Stimulated activated CD4-positive, alpha-beta T cell treated with anti-CD3 and anti-CD28 coated beads, Interleukin-12 subunit alpha, Interleukin-12 subunit beta, amount 100 ng/mL, for 4 hours (primary cell): ENCODE measurements at places on chromosomes 11 and 22.

DNA sequence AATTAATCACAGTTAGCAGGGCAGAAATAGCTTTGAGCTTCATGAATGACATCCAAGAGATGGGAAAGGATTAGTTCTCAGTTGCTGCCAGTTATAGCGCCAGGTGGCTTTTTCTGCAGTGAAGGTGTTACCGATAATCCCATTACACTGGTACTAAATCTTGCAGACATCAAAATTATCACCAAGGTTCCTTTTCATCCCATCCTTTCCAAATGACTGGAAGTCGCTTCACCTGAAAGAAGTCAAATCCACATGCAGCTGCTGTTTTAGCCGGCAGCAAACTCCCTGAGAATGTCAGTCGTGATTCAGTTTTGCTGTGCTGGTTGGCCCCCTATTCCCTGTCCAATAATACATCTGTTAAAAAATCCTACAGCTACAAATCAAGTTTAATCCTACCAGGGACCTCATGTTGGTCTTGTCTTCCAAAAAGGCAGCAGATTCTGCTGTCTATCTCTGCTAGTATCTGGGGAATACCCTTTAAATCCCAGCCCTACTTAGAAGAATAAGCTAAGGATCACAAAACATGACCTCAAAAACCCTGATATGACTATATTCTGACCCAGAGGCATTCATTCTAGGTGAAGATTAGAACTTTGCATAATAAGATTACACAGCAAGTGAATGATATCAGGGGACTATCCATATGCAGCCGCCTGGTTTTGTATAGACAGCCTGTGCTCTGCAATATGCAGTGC, 31.7 kb downstream of the IMMP1L start:
- no peak for DNase-seq

GRCh38 chr11:64856382-64857227, 12.2 kb upstream of the CDC42BPG start:
- no peak for DNase-seq

DNA sequence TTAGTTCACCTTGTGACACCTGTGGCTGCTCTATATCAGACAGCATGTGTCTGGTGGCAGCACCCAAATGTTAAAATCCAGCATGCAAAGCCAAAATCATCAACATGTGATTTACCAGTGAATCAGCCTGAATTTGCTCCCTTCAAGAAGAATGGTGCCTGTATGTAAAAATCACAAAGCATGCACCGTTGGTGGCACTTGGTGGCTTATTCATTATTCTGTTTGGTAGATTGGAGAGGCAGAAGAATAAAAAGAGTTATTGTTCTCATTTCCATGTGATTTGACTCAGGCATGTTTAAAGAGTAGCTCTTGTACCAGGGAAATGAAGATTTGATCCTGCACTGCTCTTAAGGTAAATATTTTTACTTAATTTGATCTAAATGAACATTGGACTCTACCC, 143.9 kb upstream of the MPPED2 start:
- DNase-seq, result no peak

DNA sequence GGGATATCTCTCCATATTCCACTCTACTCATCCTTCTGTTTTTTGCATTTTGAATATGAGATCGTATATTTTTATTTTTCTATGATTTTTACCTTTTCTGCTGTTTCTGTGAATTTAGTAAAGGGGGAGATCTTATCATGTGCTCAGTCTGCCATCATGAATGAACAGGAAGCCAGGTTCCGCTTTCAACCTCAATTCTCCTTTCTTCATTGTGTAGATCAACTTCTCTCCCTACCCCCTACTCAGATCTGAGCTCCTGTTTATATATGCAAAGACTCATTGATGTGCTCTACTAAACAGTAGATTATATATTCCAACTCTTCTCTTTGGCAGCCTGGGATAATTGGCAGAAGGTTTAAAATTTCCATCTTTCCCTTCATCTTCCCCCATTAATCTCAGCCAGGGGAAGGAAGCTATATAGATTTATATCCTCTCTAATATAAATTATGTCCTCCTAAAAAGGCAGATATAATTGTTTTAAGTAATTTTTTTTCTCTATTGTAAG, 336.7 kb upstream of the PLET1 start:
- DNase-seq, result no peak

DNA sequence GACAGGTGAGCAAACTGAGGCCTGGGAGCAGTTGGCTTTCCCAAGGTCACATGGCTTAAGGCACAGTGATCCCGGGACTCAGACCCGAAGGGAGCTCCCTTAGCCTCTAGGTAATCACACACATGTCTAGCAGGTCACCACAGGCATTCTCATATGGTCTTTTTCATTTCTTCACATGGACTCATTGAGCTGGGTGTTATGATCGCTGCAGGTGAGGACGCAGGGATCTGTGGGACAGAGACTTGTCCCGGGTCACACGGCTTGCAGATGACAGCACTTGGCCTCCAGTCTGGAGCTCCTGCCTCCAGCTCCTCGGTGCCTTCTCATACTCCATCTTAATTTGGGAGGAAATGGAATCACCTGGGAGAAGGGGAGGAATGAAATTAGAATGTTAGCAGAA, 23.6 kb upstream of the CACNG2 start:
- DNase-seq, result no peak

DNA sequence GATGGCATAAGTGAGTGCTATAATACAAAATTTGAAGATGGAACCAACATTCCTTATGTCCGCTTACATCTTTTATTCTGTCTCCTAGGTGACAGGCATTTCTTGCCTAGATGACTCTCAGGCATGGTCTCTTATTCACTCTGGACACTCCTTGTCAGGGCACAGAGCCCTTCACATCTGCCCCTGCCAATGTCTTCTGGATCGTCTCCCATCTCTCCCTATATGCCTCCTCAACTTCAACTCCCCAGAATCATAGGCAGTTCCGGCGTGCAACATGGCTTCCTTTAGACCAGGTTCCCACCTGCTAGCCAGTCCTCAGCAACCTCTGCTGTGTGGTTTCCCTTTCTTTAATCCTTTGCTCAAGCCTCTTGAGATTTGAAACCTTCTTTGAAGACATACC, 300.9 kb downstream of the TENM4 start:
- no peak for DNase-seq

DNA sequence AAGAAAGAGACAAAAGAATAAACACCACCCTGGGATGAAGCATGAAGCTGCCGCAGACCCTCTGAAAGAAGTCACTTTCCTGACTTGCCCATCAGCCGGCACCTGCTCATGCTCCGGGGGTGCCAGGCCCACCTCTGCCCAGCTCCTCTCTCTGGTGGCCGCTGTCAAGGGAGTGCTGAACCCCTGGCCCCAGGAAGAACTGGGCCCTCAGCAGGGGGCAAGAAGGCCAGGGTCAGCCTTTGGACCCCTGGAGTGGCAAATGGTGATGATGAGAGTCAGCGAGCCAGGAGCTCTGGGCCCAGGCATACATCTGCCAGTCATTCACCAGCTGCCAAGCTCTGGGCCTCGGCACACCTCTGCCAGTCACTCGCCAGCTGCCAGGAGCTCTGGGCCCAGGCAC, 17.4 kb downstream of the TTLL8 start:
- no peak for DNase-seq

- no peak for DNase-seq
Measured at GRCh38 chr11:66996609-66997273, 21.6 kb downstream of the C11orf86 start.

- no peak for DNase-seq
Measured at GRCh38 chr22:41799486-41800347, 762 bp upstream of the CCDC134 start.

DNA sequence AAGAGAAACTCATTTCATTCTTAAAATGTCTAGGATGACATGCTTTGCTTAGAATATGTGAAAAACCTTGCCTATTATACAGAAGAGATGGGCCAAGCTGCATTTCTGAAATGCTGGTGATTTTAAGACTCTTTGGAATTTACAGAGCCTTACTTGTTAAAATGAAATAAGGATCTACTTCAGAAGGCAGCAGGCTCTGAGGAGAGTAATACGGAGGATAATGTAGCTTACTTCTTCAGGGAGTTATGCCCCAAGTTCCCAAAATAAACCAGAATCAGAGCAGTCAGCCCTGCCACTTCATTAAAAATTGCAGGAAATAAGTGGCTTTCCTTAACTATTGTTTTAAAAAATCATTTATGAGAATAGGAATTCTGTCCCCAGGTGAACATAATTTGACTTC, 1000.3 kb upstream of the RAG2 start:
- no peak for DNase-seq

DNA sequence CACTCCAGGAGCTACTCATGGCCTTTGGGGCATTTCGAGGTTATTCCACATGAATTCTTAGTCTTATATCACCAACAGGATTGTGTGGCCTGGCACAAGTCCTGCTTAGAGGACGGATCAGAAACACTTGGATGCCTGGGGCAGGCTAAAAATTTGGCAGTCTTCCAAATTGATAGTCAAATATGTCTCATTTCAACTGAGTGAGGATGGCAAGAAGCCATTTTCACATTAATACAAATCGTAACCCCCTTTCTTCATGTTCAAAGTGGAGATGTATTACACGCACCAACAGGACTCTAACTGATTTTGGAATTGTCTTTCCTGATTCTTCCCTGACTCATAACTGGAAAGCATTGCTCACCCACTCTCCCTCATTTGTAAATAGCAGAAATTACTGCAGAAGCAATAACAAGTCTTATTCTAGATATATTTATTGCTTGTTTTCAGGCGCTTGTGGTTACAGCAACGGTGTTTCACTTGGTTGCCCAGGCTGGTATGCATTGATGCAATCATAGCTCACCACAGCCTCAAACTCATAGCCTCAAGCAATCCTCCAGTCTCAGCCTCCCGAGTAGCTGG, 10.3 kb upstream of the CCDC86 start:
- DNase-seq, result no peak

DNA sequence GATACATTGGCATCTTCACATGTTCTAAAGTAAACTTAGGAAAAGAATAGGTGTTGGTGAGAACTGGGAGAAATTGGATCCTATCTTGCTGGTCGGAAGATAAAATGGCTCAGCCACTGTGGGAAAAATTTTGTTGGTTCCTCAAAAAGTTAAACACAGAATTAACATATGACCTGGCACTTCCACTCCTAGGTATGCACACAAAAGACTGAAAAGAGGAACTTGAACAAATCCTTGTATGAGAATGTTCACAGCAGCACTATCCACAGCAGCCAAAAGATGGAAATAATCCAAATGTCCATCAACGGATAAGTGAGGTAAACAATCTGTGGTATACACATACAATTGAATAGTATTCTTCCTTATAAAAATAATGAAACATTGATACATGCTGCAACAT, 4.8 kb upstream of the TPH1 start:
- no peak for DNase-seq

DNA sequence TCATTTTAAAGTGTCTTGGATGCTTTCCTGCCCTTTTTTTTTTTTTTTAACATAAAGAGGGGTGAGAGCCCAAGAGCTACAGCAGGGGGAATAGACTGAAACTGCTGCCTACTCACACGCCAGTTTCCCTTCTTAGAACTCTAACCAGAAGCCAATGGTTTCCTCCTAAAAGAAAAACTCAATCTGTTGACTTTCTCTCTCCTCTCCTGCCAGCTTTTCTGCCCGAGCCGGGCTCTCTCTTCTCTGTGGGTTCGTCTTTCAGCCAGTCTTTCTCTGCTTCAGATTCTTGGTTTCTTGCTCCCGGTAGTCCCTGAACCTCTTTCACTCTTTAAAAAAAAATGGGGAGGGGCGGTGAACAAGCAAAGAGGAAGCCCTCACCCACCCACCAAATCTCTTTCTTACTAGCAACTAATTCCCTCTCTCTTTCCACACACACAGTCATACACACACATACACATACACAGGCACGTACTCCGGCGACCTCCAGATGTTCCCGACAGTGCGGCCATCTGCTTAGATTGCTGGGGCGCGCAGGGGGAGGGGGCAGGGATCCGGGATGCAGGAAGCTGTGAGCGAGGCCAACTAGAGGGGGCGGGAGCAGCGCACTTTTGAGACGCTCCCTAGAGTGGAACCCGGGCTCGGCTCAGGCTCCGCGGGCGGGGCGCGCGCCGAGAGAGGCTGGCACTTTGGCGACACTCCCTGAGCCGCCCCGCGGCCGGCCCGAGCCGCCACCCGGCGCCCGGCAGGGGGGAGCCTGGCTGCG, 444 bp upstream of the TSKU start:
- DNase-seq, result peak; percentile 28

- no peak for DNase-seq
Measured at GRCh38 chr11:100860318-100861155, 173.4 kb downstream of the ARHGAP42 start.

DNA sequence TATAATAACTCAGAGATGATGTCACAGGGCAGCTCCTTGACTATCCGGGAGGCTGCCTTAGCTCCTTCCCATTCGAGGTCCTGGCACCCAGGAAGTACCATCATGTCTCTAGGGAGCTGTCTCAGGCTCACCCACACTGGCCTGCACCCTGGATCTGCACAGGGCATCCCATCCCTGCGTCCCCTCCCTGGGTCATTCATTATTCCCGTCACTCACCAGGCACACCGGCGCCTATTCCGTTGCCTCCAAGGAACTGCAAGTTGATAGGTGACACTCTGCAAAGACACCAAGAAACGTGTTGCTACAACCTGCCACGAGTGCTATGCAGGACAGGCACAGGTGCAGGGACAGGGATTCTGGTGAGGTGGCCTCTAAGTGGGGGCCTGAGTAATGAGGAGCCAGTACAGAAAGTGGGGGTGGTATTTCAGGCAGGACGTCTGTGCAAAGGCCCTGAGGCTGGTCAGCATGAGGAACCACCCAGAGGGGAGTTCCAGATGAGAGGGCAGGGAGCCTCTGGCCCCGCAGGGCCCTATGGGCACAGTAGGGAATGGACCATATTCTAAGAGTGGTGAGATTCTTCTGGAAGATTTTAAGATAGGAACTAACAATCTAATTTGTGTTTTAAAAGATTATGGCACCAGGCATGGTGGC, 71.6 kb upstream of the SHANK2 start:
- DNase-seq, result no peak

GRCh38 chr22:23184764-23185113, 4.4 kb downstream of the BCR start:
- DNase-seq, result no peak

GRCh38 chr22:50529897-50530579, at the start of gene TYMP:
Gene TYMP (minus strand): TSS chr22:50530012. CDS start chr22:50529709, 303 bp downstream.
- peak; percentile 72 for DNase-seq

DNA sequence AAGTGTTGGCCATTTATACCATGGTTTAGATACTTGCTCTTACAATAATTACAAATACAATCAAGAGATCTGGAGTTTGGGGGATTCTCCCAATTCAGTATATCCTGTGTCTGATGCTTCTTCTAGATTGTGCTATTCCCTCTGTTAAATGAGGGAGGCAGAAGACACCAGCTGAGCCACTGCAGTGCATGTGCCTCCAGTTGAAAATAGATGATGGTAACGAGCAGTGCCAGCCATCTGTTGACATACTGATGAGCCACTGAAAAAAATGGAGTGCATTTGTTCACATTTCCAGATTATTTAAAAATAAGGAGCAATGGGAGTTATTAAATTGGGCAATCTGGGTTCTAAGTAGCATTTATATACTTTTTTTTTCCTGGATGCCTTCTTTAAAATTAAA, 1428.0 kb upstream of the TENM4 start:
- DNase-seq, result no peak

GRCh38 chr11:115884800-115885534, 380.8 kb upstream of the CADM1 start:
- no peak for DNase-seq

DNA sequence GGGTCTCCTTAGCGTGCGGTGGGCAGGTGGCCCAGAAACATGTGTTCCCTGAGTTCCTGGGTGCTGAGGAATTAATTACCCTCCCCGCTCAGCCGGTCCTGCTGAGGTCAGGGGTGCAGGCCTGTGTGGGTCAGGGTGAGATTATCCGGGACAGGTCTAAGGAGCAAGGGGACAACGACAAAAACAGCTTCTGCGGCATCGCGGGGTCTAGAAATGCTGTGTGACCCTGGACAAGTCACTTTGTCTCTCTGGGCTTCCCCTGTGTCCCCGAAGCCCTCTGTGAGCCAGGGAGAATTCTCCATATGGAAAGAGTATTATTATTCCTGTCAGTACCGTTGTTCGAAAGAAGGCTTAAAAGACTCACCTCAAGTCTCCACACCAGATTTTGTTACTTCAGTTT, 186.1 kb downstream of the MN1 start:
- no peak for DNase-seq
